ENCODE measurements at places on chromosomes 6 and 20.

DNA sequence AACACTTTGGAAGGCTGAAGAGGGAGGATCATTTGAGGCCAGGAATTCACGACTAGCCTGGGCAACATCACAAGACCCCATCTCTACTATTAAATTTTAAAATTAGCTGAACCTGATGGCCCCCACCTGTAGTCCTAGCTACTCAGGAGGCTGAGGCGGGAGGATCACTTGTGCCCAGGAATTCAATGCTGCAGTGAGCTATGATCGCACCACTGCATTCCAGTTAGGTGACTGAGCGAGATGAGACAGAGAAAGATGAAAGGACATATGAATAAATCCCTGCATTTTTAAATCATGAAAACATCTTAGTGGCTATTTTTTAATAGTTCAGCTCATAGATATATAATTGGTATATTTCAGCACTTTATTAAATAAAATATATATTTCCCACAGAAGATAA is 93.8 kb downstream of the GPR63 start:
- DNase-seq: no peak

DNA sequence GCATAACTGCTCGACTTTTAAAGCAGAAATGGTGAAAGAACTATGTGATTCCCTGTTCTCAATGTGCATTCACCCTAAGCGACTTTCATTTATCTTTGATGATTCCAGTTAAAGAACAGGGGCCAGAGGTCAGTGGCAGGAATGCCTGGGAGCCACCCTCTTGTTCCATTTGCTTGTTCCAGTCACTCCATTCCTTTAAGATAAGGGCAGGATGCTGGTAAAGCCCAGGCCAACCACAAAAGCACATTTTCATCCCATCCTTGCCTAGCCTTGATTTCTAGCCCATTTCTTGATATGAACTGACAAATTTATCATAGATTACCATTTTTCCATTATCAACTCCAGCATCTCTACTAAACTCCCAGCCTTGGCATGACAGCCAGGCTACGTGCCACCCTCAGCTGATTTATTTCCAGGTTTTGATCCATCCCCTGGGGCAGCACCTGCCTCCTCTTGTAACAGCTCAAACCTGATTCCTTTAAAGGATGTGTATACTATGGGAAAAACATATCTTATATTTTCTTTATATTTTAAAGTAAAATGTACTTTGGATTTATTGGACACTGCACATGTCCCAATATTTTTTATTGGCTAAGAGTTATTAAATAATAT is 19.2 kb downstream of the HMGN3 start:
- DNase-seq: no peak

DNA sequence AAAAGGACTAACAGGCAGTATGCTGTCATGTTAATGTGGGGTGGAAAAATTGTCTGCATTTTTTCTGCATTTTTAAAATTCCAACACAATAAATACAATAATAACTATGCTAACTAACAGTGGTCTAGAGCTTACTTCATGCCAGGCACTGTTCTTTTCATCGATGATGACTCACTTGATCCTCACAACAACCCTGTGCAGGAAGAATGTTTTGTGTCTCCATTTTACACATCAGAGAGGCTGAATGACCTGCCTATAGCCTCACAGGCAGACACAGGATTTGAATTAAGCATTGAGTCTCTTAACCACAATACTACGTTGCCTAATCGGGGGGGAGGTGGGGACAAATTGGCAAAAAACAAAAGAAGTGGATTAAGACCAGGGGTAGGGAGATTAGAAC is 26.9 kb upstream of the FANCE start:
- DNase-seq: no peak

DNA sequence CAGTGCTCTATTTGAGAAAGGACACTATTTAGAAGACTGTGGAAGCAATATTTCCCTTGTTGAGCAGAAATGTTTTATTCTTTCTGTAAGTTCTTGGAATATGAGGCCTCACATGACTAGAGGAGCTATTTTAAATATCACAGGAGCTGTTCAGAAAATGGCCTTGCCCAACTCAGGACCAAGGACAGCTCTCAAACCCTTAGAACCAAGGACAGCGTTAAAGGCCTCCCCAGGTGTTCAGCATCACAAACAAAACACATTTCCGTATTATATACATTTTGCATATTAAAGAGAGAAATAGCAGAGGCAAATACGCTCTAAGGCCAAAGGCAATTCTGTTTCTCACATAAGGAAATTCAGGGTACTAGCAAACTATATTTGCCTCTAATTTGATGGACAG is 631.4 kb downstream of the CDH26 start:
- DNase-seq: no peak

DNA sequence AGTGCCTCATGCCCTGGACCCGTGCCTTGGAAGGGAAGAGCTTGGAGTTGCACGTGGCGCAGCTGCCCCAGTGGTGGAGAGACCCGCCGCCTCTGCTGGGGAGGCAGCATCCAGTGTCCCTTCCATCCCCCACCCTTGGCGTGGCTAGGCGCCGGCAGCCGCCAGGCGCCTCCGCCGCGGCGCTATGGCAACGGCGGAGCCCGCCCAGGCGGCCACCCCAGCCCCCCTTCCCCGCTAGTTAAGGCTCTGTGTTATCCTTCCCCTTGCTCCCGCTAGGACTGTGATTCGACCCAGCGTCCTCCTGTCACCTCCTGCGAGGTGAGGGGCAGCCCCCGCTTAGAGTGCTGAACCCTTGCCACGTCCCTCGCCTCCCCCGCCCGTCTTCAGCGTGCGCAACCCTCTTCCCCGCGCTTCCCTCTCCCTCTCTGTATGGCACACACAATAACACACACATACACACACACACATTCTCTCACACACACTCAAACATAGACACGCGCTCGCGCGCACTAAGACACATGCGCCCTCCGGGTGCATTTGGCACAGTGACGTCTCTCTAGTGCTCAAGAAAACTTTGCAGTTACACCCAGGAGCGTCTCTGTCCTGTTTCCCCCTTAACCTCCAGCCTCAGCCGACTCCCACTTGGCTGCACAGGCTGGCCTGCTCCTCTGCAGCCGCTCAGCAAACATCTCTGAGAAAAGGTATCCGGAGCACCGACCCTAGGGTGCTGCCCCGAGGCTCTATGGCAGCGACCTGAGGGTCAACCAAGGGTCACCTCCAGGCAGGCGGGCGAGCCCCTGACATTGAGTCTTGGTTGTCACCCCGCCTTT is 8.5 kb downstream of the GRIK2 start:
- DNase-seq: no peak

DNA sequence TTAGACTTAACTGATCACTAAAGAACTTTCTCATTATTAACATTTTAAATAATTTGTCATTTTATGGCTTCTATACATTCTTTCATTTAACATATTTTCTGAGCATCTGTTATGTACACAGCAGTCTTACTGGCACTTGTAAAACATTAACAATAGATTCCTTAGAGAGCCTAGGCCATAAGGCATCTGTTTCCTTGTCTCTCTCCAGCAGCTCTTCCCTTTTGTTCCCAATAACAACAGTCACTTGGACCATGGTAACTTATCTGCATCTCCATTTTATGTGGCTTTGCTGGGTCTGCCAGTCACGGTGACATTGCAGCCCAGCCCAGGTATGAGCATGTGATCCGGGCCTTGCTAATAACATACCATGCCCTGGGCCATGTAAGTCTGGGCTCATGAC is 11.7 kb upstream of the TASP1 start:
- no peak for DNase-seq

GRCh38 chr20:5810800-5811422 is 60.7 kb downstream of the SHLD1 start:
- no peak for DNase-seq

- DNase-seq: no peak
Measured at GRCh38 chr6:41922154-41922553, 855 bp downstream of the BYSL start.

GRCh38 chr6:104855507-104855906 is 4.2 kb downstream of the HACE1 start:
- DNase-seq: no peak

- no peak for DNase-seq
Measured at GRCh38 chr6:170263410-170263809, 27.5 kb downstream of the DLL1 start.

GRCh38 chr6:119205911-119206618 is 127.6 kb upstream of the FAM184A start:
- DNase-seq: no peak

DNA sequence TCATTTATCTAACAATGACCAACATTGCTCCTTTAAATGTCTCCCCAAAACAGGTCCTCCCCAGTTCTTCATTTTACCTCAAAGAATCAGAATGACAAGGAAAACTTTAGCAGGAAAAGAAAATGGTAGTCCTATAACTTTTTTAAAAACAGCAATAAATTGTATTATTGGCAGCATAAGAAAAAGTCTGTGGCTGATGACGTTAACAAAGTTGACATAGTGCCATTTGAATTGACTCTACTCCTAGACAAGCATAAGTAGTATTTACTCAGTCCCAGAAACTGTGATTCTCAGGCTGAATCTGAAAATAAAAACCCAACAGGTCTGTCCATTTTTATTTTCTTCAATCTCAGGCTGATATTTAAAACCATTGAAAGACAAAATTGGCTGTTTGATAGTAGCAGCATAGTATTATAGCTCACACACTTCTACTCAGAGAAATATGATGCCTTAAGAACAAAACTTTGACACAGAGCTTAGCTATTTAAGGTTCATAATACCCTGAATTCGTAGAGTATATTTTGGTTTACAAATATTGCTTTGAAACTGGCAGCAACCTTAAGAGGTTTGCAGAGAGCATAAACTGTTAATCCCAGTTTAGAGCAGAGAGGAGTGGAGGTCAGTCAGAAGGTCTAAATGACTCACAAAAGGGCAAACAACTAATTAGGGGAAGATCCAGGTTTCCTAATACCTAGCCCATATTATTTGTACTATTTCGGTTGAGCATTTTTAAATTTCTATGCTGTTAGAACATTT is 35.0 kb upstream of the TENT5A start:
- DNase-seq: no peak

GRCh38 chr20:53226826-53227225 is 254.7 kb downstream of the TSHZ2 start:
- no peak for DNase-seq

DNA sequence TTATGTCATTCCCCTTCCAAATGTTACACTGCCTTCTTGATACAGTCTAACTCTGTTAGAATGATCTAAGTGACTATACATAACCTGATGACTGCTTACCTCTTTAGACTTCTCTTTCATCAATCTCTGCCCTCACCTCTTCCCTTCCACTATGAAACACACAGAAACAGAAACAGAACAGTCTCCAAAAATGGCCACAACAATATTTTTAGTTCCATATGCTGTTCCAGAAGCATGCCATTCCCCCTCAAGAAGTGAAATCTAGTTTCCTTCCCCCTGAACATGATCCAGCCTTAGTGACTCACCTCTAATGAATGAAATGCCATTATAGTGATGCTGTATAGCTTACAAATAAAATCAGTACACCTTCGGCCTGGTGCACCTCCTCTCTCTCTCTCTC is 229.3 kb upstream of the TENT5A start:
- no peak for DNase-seq

DNA sequence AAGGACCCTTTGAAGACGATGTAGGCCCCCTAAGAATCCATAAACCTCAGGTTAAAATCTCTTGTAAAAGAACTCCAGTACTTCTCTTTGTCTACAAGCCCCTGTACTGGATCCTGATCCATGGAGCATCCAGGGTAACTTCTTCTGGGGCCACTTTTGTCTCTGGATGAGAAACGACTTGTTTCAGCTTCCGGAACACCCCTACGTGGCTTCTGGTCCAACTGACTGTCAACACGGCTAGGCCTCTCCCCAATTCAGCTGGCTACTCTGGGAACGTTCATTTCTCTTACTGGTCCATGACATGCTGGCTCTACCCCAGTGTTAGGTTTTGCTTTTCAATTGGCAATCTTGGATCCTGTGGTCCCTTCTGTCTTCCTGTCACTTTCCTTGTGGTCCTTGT is 198.0 kb downstream of the BACH2 start:
- DNase-seq: no peak

GRCh38 chr6:22383016-22383415 is 86.2 kb upstream of the PRL start:
- DNase-seq: no peak

DNA sequence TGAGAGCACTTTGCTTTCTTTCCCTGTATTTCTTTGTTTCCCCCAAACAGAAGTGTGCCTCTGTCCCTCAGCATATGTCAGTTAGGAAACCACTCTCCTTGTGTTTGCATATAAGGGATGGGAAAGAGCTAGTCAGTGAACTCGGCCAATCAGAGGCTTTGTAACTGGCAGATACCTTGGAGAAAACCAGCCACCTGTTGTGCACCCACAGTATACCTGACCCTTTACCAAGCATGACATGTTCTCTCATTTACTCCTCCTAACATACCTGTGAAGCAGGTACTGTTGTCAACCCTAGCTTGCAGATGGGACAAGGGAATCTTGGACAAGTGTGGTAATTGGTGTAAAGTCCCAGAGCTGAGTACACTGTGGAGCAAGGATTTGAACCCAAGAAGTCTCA is 96.1 kb upstream of the FAM8A1 start:
- DNase-seq: no peak

DNA sequence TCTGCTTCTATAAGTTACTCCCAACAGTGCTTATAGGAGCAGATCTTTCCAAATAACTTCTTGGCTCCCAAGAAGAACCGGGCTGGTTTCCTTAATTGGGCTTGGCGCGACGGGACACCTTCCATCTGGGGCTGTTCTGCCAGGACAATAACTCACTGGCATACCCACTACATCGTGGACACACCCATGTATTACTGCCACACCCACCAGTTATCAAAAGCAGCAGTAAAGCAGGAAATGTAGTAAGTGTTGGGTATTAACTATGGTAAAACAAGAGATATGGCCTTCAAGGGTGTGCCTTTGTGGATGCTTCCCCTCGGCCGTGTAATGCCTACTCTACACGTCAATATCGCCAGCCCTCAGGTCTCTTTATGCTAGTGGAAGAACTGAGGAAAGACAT is 24.7 kb downstream of the CNKSR3 start:
- no peak for DNase-seq

GRCh38 chr20:846894-847278 is 13.4 kb downstream of the FAM110A start:
- peak; percentile 26 for DNase-seq

- DNase-seq: no peak
Measured at GRCh38 chr6:124958759-124959354, 3.4 kb upstream of the RNF217 start.

DNA sequence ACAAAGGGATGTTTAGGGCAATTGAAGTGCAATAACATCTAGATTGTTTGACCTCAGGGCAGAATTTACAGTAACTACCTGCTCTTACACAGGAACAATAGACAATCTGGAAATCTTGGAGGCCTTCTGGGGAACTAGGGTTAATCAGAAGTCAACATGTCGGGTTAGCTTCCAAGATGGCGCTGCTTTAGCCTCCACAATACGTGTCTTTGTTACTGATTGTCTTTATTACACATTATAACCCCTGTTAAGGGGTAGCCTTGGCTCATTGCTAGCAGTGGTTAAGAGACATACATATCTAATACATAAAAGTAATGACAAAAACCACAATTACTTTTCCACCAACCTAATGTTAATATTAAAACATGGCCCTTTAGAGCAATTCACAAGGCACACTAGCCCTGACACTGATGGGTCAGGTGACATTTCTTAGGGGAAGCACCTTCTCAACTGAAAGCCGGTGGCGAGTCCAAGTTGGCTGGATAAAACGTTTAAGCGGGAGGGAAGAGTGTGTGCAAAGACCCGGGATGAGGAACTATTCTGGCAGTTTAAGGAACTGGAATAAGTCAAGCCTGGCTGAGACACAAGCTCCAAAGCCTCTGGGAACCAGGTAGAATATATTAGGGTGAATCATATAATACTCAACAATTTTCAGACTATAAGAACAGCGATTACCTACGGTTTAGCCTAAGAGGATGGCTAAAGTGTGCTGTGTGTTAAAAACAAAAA is 236.9 kb downstream of the BCAS1 start:
- DNase-seq: no peak
